Endothelial cell (in vitro differentiated cells): ENCODE measurements at places on chromosomes 4 and X.

DNA sequence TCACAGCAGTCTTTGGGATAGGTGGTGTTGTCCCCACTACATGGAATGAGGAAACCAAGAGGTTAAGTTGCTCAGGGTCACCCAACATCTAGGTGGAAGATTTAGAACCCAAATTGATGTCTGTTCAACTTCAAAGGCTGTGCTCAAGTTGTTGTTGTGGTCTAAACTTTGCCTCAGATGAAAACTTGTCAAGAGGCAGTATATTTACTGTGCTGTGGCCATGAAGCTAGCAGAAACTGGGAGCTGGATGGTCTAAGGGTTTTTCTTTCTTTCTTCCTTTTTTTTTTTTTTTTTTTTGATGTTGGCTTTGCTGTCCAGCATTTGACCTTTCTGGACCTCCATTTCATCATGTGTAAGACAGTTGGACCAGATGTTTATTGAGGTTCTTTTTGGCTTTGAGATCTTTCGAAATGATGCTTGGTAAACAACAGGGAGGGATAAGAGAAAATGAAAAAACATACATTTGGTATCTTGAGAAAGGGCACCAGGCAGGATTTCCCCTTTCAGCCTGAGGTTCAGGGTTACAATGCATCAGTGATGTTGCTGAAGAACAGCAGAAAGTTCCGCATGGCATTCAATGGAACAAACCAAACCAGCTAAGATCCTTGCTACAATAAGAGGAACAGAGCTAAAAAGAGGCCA, 166.2 kb upstream of the RPS6KA3 start:
- DNase-seq: no peak

- DNase-seq: no peak
Observed at GRCh38 chr4:26345565-26345938, 24.7 kb downstream of the RBPJ start.

DNA sequence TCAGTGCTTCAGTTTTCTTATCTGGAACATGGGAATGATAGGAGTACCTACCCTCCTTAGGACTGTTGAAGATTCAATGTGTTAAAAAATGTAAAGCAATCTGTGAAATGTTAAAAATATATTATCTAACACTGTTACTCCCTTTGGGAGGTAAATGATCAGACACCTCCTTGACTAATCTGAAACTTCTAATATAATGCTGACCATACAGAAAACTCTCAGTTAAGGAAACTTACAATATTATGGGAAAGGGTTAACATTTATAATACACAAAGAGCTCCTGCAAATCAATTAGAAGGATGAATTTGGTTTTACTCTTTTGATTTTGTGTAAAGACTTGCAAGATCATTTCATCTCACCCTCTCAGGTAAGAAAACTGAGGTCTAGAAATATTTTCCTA, 1.6 kb upstream of the PFKFB1 start:
- no peak for DNase-seq

- no peak for DNase-seq
Observed at GRCh38 chrX:79089896-79090584, 54.4 kb upstream of the GPR174 start.

GRCh38 chr4:150078579-150079080, 385 bp downstream of the DCLK2 start:
- peak; percentile 39 for DNase-seq

- DNase-seq: no peak
Observed at GRCh38 chr4:110087070-110087708, 111.2 kb downstream of the ELOVL6 start.

DNA sequence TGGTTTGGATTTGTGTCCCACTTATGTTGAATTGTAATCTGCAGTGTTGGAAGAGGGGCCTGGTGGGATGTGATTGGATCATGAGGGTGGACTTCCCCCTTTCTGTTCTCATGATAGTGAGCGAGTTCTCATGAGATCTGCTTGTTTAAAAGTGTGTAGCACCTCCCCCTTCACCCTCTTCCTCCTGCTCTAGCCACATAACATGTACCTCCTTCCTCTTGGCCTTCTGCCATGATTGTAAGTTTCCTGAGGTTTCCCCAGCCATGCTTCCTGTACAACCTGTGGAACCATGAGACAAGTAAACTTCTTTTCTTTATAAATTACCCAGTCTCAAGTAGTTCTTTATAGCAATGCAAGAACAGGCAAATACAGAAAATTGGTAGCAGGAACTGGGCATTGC, 138.7 kb downstream of the INPP4B start:
- DNase-seq: no peak

- peak; percentile 3 for DNase-seq
Observed at GRCh38 chrX:133413218-133413925, 1.9 kb downstream of the GPC4 start.

DNA sequence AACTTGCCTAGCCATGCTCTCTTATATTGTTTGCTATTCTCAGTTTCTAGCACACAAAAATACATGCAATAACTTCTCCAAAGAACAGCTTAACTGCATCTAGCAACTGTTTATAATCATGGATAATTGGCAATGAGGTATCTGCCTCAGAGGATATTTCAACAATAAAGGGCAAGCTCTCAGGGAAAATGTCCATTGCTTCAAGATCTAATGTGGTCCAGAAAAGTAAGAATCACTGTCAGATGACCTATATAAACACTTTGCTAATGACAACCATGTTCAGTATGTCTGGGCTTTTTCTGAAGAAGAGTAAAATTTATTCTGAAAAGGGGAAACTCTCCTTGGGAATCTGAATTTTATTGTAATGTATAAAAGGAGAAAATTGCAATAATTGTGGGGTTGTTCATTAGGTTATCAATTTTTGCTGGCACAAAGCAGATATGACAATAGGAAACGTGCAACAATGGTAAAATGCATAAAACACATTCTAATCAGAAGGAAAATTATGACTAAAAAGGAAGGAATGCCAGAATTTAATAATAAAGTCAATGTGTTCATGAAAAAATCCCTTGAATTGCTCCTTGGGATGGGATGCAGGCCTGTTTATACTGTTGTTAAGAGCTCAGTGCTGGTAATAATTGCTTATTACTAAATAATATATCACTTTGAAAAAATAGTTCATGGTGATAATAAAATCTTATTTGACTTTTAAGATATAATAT, 90.3 kb downstream of the ANTXR2 start:
- DNase-seq: no peak

GRCh38 chrX:46577221-46578005, 3.8 kb downstream of the CHST7 start:
- no peak for DNase-seq

DNA sequence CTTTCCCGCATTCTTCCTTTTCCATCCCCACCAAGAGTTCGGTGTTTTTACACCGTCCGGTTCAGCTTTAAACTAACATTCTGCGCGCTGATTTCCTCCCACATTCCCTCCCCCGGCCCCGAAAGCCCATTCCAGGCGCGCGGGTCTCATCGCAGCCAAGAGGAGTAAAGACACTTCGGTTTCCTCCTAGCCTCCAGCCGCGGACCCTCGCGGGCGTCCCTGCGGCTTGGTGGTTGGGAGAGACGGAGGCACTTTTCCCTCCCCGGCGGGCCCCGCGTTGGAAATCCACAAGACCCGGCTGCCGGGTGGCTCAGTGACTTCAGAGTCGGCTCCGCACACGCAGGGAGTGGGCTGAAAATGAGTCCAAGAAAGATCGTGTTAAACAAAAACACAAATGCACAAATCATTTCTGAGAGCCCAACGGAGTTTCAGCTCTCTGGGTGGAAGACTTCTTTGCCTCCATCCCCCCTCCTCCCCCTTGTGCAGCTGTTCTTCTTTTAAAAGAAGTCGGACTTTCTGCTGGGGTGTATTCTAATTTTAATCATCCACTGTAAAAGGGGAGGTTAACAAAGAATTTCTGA, 2.0 kb upstream of the ARX start:
- DNase-seq: no peak

DNA sequence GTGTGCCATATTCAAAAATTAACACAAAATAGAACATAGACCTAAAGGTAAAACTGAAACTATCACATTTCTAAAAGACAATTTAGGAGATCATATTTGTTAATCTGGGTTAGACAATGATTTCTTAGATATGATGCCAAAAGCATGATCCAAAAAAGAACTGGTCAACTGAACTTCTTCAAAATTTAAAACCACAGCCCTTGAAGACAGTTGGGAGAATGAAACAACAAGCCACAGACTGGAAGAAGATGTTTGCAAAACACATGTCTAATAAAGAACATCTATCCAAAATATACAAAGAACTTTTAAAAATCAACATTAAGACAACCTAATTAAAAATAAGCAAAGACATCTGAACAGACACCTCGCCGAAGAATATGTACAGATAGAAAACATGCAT, 19.5 kb downstream of the COMMD8 start:
- DNase-seq: no peak

GRCh38 chrX:37541991-37542390, 29.5 kb upstream of the LANCL3 start:
- no peak for DNase-seq

- DNase-seq: no peak
Observed at GRCh38 chrX:126847143-126847542, 27.6 kb downstream of the PRR32 start.

GRCh38 chr4:159326480-159326879, 223.6 kb downstream of the RAPGEF2 start:
- no peak for DNase-seq

- no peak for DNase-seq
Observed at GRCh38 chr4:83449009-83449408, 6.6 kb downstream of the HELQ start.
